Right forelimb (tissue), 1 donor: ENCODE measurements at places on chromosomes 2 and 18.

- DNase-seq, result peak; percentile 34
These were observed 14.8 kb downstream of the EVA1A start for GRCh38 chr2:75545922-75546321.

GRCh38 chr2:219695145-219695709 is 67.8 kb downstream of the SLC4A3 start:
- no peak for DNase-seq

- no peak for DNase-seq
These were observed 78.5 kb downstream of the TPO start for GRCh38 chr2:1491751-1492150.

- no peak for DNase-seq
These were observed 116.2 kb downstream of the ACOXL start for GRCh38 chr2:110848519-110849030.

- DNase-seq, result no peak
These were observed 2.2 kb downstream of the ITM2C start for GRCh38 chr2:230866756-230867523.

- no peak for DNase-seq
These were observed 128.3 kb upstream of the ATP5MC3 start for GRCh38 chr2:175309799-175310198.

DNA sequence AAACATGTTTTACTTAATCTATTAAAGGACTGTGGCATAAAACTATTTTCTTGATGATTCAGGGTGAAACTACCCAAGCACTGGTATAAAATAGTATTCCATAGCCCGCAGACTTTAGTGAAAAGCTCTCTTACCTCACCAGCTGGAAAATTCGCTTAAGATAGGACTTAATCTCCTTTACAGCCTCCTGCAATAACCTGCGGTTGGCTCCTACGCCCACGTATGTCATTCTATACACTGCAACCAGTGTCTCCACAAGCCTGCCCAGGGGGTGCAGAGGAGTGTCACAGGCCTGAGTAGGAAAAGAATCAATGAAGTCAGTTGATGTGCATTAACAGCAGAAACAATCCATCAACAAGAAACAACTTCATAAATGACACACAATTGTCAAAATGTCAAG is 11.3 kb upstream of the MPP4 start:
- DNase-seq, result no peak

- DNase-seq, result no peak
These were observed 70.7 kb upstream of the HNRNPA3 start for GRCh38 chr2:177141866-177142265.

DNA sequence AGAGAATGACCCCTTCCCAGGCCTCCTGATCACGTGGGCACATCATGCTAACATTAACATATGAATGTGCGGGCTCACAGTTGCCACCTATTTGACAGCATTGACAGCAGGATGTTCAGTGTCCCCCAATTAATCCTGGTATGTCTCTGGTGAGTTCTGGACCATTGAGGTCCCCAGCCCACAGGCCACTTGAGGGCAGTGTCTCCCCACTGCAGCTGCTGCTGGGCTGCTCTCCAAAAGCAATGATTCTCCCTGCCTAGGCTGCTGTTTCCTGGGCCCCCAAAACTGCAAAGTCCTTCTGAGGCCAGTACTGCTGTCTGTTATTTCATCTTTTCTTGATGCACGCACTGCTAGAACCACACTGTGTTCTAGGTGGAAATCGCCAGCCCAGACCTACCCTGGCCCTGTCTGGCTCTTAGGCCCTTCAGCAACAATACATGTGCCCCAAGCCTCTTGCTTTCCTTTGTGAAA is 52.7 kb upstream of the MAPK4 start:
- DNase-seq, result no peak

- DNase-seq, result no peak
These were observed 23.8 kb upstream of the TMEM17 start for GRCh38 chr2:62529758-62530157.

DNA sequence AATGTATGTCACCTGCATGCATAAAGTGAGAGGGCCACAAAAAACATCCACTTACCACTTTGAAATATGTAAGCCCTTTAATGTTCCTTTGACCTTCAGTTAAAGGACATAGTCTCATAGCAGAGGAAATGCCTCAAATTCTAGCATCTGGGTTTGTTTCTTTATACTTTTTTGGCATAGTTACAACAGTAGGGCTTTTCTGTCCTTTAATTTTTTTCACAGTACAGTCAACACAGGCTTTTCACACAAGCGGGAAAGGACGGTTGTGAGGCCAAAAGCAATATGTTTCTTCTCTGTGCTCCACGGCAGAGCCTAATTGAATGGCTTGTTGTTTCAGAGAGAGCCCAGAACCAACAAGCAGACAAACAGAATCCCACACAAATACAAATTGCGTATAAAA is 57.6 kb downstream of the CRIM1 start:
- no peak for DNase-seq

DNA sequence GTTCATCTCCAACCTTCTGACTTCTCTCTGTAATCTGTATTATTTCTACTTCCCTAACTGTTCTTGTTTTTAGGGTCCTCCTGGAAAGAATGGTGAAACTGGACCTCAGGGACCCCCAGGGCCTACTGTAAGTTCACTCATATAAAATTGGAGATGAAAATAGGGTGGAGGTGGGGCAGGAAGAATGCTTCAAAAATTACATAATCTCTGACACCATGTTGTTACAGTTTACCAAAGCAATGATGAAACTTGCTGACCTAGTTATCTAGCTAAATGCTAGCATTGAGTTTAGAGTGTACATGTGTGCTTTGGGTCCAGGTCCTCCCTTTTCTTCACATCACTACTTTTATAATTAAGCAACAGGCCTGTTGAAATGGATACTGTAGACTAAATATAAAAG is 23.1 kb downstream of the COL3A1 start:
- no peak for DNase-seq

GRCh38 chr2:147910990-147911473 is 66.2 kb downstream of the ACVR2A start:
- DNase-seq, result no peak

- DNase-seq, result no peak
These were observed 7.8 kb upstream of the POMC start for GRCh38 chr2:25176138-25176537.

DNA sequence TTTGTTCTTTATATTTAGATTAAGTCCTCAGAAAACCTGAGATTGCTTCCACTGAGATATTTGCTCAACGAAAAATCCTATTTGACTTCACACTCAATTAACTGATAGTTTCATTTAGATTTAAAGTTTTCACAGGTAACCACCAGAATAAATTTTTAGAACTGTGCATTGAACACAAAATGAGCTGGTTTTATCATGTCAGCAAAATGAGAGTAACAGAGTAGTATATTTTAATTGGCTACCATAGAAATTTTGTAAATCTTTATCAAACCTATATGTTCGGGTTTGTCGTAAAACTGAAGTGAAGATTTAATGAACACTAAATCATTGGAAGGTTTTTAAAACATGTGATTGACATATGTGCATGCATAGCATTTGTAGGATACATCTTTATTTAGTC is 32.7 kb upstream of the MFF start:
- no peak for DNase-seq

DNA sequence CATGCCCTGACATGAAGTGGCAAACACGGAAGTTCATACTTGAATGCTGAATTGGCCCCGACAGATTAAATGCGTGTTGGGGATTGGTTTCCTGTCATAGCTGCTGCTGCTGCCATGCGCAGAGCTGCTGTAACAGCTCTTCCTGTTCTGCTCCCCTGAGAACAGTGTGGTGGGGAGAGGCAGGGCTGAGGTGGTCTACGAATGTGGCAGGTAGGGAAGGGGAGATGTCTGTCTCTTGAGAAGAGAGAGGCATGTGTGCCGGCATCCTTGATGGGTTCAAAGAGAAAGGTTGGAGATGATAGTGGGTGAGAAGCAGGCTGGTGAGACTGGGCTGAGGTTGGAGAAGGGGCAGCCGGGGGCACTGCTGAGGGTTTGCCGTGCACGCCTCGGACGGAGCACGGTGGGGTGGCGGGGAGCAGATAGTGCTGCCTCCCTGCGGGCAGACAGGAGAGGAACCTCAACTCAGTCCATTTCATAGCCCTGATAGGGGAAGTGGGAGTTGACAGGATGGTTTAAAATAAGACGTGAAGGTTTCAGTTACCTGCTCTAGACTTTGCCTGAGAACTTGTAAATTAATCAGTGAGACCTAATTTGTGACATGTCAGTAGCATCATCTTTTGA is 46.1 kb downstream of the TMEM185B start:
- no peak for DNase-seq
